ENCODE measurements at places on chromosomes 13 and 19. TPM values are rescaled to one million over a fixed set of nuclear protein-coding genes. Genes with fewer than 3 reads are reported as not detected.

Gene LEUTX
- polyA plus RNA-seq = not detected

Gene ADGRL1
- polyA plus RNA-seq = 7.4 TPM

Gene TJP3
- 1.5 TPM for polyA plus RNA-seq

Gene NKPD1
- 0.10 TPM for polyA plus RNA-seq

Gene MBD3L4
- not detected for polyA plus RNA-seq

Gene ZNF547
- 2.0 TPM for polyA plus RNA-seq

Gene ZNF160
- polyA plus RNA-seq = 9.1 TPM

Gene ZNF761
- polyA plus RNA-seq = 6.6 TPM

Gene CD209
- not detected for polyA plus RNA-seq

Gene SIRT6
- 21.6 TPM for polyA plus RNA-seq

Data from A549 (cell line).